Stimulated activated CD4-positive, alpha-beta T cell treated with anti-CD3 and anti-CD28 coated beads, Interleukin-4, amount 100 ng/mL, for 4 hours (primary cell): ENCODE measurements at places on chromosomes 11 and 22.

GRCh38 chr11:82718307-82718706, 15.4 kb downstream of the FAM181B start:
- no peak for DNase-seq

- DNase-seq: no peak
Observed at GRCh38 chr11:24295360-24295759, 201.5 kb upstream of the LUZP2 start.

DNA sequence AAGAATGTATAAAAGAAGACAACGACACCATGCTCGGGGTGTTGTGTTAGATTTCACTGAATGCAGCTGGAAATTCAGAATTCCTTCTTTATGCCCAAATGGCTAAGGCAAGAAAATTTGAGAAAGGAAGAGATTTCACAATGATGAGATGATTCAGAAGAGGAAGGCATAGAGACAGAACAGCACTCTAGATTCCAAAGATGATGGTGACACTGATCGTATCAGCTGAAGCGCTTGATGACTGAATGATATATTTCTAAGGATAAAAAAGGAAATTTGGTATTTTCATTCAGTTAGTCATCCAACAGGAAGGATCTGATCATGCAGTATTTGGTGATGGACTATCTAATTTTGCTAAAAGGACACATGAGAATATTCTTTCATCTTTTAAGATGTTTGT, 189.2 kb downstream of the EFCAB6 start:
- no peak for DNase-seq

GRCh38 chr11:119338965-119339588, 1.6 kb downstream of the C1QTNF5 start:
- DNase-seq: no peak

GRCh38 chr11:47061429-47062178, 115.1 kb downstream of the ARFGAP2 start:
- DNase-seq: no peak

GRCh38 chr22:36510384-36510783, 3.5 kb upstream of the FOXRED2 start:
- no peak for DNase-seq

DNA sequence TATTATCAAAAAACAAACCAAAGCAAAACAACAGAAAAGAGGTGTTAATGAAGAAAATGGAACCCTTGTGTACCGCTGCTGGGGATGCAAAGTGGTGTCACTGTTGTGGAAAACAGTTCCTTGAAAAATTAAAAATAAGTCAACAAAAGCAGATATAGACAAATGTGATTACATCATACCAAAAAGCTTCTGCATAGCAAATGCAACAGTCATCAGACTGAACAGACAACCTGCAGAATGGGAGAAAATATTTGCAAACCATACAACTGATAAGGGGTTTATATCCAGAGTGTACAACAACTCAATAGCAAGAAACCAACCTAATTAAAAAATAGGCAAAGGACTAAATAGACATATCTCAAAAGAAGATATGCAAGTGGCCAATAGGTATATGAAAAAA, 22.9 kb upstream of the CARS1 start:
- no peak for DNase-seq

DNA sequence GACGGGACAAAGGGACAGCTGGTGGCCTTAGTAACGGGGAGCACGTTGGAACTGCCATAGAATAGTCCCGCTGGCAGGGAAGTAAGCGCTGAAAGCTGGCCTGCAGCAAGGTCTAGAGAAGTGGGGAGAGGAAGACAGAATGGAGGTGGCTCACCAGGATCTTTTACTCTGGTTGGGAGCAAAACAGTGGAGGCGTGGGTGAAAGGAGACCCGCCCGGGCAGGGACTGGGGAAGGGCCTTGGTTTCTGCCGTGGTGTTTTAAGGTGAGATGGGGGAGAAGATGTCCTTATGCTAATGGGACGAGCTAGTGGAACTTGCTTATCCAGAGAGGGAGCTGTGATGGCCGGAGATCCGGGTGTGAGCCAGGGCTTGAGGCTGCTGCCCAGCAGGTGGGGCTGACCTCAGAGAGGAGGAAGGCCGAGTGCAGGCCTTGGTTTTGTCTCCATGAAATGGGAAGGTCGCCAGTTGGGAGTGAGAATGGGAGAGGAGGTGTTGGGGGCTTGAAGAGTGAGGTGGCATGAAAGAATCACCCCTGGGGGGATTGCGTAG, 56.4 kb upstream of the CTTN start:
- no peak for DNase-seq

DNA sequence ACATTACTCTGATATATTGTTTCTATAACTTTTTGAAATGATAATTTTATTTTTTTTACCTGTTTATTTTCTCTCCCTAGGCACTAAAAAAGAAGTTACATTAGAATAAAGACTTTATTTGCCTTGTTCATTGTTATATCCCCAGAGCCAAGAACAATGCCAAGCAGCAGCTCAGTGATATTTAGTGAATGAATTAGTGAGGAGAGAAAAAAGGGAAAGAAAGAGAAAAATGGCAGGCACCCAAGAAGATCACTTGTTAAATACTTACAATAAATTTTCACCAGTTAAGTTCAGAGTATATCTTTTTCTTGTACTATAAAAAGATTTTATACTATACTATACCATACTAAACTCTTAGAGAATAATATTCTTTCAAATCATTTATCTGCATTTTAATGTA, 13.3 kb upstream of the ANO5 start:
- DNase-seq: no peak

GRCh38 chr11:125553357-125553756, 15.9 kb upstream of the EI24 start:
- no peak for DNase-seq

GRCh38 chr11:26931248-26931631, 62.7 kb upstream of the FIBIN start:
- no peak for DNase-seq

DNA sequence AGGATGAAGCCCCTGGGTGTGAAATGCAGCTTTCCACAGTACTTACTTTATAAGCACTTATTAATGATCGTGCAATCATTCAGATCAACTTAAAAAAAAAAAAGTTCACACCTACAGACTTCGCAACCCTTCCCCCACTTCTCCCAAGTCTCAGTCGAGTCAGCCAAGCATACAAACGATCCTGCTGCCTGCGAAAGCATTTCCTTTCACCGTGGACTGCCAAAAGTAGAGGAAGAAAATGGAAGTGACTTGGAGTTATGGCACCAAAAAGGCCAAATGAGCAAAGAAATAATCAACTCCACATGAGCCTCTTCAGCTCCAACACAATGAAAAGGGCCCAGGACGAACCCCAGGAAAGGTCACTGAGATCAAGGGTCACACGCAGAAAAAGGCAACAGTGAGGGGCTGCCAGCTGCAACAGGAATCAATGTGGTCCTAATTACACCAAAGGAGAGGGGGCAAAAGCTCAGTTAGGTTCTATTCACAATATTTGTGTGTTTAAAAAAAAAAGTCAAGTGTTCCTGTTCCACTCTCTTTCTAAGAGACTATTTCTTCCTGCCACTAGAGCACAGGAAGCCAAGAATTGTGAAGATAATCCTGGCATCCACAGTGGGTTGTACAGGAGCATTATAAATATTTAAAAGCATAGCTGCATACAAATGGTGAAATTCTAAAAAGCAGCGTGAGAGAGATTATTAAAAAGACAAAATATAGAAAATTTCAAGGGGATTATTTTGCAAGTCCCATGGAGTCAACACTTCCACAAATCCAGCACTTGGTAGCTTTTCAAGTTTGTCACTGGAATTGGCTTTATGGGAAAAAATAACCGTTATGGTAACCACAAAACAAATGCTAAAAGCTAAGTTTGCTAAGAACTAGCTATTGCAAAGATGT, 28.4 kb downstream of the CDON start:
- no peak for DNase-seq

GRCh38 chr11:75311858-75312288, 39.6 kb downstream of the ARRB1 start:
- DNase-seq: no peak

GRCh38 chr11:129658526-129658867, 157.2 kb upstream of the TMEM45B start:
- DNase-seq: no peak

DNA sequence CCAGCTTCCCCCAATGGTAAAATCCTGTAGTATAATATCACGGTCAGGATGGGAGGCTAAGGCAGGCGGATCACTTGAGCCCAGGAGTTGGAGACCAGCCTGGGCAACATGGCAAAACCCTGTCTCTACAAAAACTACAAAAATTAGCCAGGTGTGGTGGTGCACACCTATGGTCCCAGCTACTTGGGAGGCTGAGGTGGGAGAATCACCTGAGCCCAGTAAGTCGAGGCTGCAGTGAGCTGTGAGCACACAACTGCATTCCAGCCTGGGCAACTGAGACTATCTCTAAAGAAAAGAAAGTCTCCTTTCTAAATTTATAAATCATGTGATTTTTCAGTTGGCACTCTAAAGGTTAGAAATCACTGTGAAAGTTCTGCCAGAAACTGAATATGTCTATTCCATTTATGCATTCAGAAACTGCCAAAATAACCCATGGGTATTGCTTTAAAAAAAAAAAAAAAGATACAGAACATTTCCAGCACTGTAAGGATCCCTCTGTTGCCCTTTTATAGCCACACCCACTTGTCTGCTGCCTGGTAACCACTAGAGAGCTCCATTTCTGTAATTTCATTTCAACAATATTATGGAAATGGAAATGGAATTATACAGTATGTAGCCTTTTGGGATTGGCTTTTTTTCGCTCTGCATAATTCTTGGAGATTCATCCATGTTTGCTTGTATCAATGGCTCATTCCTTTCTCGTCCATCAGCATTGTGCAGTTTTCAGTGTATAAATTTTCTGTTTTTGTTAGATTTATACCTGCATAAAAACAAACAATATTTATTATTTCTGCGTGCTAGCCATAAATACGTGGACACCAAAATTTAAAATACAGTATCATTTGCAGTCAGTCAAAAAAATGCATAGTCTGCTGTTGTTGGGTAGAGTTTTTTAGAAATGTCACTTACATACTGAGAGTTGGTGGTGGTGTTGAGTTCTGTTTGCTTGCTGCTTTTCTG, 9.4 kb downstream of the CDC45 start:
- no peak for DNase-seq
